ENCODE measurements at places on chromosomes 5 and 9.

DNA sequence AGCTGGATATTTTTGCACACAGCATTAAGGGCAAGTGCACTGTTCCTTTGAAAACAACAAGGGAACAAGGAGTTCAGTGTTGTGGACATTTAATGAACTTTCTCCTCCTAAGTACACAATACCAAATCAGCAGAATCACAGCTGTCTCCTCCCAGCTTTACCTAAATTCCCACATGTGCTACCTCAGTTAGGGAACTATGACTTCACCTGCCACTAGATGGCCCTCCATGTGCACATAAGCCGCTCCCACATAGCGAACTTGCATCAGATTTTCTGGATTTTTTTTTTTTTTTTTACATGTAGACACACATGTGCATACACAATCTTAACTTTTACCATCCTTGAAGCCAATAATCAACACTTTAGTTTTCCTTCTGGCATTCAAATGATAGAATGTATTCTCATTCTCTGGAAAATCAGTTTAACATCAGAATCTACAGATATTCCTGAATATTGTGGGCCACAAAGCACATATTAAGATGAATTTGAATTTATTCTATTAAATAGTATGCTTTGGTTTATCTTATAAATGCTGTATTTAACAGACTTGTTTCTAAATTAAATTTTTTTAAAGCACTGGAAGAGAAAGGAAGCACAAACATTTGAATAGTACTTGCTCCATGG, 123.6 kb downstream of the PALM2AKAP2 start:
- no peak for DNase-seq

- no peak for DNase-seq
Observed at GRCh38 chr5:131491749-131492148, 143.3 kb downstream of the RAPGEF6 start.

GRCh38 chr9:104934691-104935500, 6.9 kb upstream of the ABCA1 start:
- no peak for DNase-seq

DNA sequence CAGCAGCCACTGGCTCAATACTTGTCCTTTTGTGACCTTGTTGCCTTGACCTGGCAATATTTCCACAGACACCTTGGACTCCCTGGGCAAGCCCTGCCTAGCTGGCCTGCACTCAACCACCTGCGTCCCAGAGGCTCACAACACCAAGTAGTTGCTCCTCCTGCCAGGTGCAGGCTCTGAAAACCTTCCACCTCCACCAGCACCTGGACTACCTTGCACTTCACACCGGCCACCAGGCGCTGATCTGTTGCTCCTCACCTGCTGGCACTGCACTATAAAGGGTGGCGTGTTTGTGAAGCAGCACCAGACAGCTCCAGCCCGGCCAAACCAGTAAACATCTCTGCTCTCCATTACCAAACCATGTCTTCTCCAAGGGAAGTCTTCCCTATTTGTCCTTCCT, 997.7 kb downstream of the PTPRD start:
- no peak for DNase-seq

- no peak for DNase-seq
Observed at GRCh38 chr9:109640580-109641371, 139.2 kb upstream of the PALM2AKAP2 start.

GRCh38 chr9:127051881-127052595, 70.4 kb downstream of the ANGPTL2 start:
- DNase-seq: no peak

Data from activated CD8-positive, alpha-beta memory T cell treated with anti-CD3 and anti-CD28 coated beads for 4 hours (primary cell).